NCI-H1417 (cell line): ENCODE measurements at places on chromosomes 3 and 15.
A peak's percentile ranks its signal among the peaks of the same experiment; 100 is the strongest.

DNA sequence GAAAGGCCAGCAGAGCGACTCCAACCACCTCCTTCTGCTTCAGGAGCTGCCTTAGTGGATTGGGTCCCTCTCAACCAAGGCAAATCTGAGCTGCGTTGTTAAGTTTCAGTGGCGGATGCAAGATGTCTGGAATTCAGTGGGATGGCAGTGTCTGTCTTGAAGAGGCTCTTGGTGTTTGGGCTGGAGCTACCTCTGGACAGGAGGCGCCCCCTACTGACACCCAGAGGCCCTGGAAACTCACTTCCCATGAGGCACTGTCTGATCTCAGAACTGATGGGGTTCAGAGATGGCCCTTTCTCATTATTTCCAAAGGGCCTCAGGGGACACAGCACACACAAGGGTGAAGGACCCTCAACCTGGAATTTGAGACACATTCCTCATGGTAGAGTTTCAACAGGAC is 6.0 kb upstream of the SLC28A1 start:
- peak; percentile 25 for DNase-seq

- no peak for DNase-seq
Measured at GRCh38 chr3:18211116-18211515, 214.0 kb downstream of the SATB1 start.

GRCh38 chr15:41653760-41654159 is 6.4 kb upstream of the MGA start:
- no peak for DNase-seq

DNA sequence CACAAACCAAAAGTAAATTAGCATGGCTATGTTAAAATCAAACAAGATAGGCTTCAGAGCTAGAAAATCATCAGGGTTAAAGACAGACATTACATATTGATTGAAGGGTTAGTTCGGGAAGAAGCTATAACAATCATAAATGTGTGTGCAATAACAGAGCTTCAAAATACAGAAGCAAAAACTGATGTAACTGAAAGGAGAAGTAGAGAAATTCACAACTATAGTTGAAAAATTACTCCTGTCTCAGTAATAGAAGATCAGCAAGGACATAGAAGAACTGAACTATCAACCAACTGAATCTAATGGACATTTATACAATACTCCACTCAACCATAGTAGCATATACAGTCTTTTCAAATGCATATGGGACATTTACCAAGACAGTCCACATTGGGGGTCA is 59.4 kb downstream of the MCTP2 start:
- DNase-seq, result no peak

DNA sequence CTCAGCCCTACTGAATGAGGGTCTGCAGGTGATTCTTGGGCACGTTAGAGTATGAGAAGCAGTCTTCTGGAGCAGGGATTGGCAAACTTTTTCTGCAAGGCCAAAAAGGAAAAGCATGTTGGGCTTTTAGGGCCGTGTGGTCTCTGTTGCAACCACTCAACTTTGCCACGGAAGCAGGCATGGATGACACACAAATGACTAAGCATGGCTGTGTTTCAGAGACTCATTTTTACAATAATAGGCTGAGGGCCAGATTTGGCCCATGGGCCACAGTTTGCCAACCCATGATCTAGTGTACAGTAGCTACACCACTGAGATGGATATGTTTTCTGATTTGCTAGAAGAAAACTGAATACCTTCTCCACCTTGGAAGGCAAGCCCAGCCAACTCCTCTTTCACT is 66.1 kb upstream of the PRICKLE2 start:
- DNase-seq, result no peak

DNA sequence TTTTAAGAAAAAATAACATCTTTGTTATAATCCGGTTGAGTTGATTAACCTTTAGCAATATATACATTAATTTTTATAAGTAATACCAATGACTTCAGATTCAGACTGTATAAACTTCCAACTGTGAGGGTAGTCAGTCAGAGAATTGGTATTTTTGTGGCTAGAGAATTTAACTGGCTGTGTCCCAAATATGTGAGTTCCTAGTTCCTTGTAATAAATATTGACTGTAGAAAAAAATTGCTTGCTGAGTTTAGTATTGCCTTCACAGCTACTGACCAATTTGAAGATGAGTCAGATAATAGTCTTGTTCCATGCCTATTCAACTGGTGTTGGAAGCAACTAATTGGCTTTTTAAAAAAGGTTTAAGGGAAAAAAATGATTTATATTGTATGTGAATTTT is 210.8 kb downstream of the GAP43 start:
- no peak for DNase-seq

DNA sequence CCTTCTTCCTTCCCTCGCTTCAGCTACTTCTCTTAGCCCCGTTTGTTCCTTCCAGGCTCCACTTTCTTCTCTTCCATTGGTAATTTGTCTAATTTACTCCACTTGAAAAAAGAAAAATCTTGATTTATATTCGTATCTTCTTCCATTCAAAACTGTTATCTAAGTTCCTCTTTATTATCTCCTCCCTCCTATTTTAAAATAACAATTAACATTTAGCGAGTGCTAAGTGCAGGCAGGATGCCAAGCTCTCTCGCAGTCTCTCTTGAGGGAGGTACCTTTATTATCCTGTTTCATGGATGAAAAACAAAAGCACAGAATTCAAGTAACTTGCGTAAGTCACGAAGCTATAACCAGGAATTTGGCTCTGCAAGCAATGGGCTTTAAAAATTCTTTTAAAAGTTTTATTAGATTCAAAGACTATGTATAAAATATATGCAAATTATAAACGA is 418.9 kb upstream of the NAALADL2 start:
- DNase-seq, result peak; percentile 90

- DNase-seq, result no peak
Measured at GRCh38 chr15:58185439-58185838, 47.3 kb downstream of the AQP9 start.

DNA sequence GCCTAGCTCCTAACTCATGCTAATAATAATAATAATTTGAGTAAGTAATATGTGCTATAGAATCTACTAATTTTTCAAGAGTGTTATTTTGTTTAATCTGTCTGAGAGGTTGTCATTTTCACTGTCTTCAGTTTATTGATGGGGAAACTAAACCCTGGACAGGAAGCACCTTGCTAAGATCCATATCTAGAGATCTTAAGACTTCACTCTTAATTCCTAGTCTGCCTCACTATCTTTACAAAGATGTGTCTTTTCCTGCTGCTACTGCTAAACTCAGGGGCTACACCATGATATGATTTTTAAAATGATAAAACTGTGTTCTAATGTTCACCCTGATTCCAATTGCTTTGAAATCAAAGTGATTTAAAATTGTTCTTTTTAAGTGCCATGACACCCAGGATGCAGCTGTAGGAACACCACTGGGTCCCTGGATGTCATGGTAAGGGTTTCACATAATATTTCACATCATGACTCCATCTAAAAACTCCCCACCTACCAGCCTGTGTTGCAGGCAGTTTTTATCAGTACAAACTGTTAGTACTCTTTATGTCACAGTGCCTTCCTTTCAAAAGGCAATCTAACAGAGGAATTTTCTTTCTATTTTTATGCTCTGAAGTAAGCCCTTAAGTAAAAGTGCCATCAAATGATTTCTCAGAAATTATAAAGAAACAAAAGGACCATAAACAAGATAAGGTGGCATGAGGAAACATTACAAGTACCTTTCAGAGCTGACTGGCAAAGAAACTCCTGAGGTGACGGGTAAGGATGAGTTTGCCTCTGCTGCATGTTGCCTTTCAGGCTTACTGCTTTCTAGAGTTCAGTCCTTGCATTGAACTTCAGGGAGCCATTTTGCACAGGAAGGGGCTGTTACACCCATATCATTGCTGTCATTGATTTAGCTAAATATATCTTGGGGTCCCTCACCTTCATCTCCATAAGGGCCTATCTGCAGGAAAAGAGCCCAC is 160.1 kb upstream of the SATB1 start:
- DNase-seq, result no peak

- no peak for DNase-seq
Measured at GRCh38 chr15:69859866-69860265, 237.9 kb downstream of the TLE3 start.

GRCh38 chr15:34993877-34994276 is 5.8 kb upstream of the ZNF770 start:
- no peak for DNase-seq

DNA sequence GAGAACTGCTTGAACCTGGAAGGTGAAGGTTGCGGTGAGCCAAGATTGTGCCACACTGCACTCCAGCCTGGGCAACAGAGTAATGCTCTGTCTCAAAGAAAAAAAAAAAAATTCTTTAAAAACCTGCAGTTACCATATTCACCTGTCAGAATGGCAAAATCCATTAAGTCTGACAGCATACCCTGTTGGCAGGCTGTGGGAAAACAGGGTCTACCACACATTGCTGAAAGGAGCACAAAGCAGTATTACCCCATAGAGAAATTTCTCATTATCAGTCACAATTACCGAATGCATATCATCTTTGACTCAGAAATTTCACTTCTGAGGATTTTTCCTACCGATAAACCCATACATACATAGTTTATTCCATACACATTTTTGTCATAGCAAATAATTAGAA is 264.1 kb upstream of the SLCO3A1 start:
- DNase-seq, result no peak

GRCh38 chr3:167843481-167843880 is 108.0 kb downstream of the SERPINI1 start:
- no peak for DNase-seq

DNA sequence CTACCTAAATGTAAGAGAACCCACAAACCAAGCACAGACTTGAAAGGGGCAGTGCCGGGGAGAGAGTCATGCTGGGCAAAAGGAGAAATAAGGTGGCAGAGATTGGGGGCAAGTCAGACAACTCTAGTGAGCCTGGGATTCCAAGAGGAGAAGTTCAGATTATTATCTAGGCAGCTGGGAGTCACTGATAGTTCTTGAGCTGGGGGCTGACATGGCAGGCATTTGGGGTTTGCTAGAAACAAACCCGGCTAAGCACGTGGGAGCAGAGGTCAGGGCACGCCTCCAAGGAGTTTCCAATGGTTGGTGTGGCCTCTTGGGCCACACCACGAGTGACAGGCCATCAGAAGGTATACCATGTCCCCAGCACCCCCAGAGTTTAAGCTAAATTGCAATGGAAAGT is 27.6 kb downstream of the SLC6A6 start:
- DNase-seq, result no peak

GRCh38 chr15:52912172-52912571 is 122.0 kb upstream of the ONECUT1 start:
- DNase-seq, result no peak

GRCh38 chr15:85047271-85047948 is 65.8 kb downstream of the PDE8A start:
- no peak for DNase-seq

DNA sequence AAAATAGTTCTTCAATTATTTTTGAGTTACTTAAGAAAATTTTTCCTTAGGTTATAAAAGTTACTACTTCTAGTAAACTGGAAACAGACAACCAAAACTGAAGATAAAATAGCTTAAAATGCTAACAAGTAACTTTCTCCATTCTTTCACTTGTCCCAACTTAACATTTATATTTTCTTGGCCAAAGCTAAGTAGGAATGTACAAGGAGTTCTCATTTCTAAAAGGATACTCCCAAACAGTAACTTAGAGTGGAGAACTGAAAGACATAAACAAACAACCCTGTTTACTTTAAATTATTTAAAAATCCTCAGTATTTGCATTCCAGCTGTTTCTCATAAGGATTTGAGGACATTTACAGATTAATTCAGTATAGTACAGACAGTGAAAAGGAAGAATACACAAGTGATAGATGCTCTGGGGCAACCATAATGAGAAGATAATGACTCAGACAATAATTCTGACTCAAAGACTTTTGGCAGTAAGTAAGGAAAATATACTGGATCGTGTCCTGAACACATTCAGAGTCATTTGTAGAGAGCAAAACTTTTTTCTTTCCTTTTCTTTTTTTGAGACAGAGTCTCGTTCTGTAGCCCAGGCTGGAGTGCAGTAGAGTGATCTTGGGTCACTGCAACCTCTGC is 29.2 kb upstream of the ANXA2 start:
- DNase-seq, result no peak

GRCh38 chr3:99565331-99565730 is 73.1 kb upstream of the COL8A1 start:
- no peak for DNase-seq

GRCh38 chr3:197337656-197338055 is 39.2 kb upstream of the DLG1 start:
- DNase-seq, result no peak

DNA sequence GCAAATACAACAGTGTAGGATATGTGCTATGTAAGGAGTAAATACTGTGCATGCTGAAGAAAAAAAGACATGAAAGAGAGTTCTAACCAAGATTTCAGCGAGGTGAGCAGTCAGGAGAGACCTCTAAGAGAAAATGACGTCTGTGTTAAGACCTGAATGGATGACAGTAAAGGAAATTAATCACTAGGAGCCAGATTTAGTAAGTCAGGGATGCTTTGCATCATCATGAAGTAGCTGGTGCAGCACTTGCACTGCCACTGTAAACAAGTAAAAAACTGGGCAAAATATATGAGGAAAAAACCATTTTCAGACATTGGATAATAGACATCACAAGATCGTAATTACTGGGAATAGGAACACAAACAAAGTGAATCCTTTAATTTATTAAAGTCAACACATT is 32.6 kb downstream of the RTP4 start:
- no peak for DNase-seq

DNA sequence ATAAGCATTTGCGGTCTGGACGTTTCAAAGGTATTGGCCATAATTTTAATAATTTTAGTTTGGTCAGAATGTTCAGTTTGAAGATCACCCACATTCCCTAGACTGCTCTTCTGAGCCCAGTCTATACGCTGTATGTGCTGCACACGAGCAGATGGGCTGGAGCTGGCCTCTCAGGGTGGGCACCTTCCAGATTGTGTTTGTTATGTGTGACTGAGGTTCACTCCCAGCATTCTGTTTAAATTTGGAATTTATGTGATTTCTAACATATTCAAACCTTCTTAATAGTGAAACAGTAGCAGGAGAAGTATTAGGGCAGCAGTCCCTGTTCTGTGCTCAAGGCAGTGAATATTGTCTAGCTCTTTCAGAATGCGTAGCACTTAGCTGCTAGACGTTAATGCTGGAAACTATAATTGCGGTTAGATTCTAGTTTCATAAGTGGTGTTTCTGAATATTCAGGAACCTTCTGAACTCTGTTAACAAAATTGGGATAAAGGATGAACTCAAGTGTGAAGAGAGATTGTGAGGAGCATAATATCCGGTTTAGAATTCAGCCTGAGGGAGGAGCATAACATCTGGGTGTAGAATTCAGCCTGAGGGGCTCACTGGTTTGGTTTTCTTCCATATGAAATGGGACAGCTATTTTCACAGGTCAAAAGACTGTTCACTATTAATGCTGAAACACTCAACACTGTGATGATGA is 68.6 kb upstream of the RPL35A start:
- DNase-seq, result no peak

DNA sequence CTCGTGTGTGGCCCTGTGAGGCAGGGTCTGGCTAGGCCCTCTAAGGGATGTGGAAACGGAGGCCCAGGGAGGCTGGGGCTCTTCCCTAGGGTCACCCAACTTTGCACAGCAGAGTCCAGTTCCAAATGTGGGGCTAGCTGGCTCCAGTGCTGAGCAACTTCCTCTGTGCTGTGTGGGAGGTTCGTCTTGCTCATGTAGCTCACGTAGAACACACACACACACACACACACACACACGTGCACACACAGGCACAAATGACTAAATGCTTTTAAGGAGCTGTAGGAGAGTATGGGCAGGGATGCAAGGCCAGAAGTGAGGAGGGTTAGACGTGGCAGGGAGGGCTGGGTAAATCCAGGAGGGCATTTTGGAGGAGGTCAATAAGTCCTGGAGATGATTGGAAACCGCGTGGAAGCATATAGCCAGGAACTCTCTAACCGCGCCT is 213.8 kb downstream of the RPLP1 start:
- DNase-seq, result no peak

- no peak for DNase-seq
Measured at GRCh38 chr3:114218006-114218405, 19.4 kb downstream of the ZNF80 start.
